Activated T-cell treated with anti-CD3 and anti-CD28 coated beads, Interleukin-2, amount 50 U/mL, for 48 hours (primary cell): ENCODE measurements at places on chromosomes 13 and 19.

- DNase-seq, result no peak
Measured at GRCh38 chr19:33879818-33880575, 83.3 kb downstream of the KCTD15 start.

DNA sequence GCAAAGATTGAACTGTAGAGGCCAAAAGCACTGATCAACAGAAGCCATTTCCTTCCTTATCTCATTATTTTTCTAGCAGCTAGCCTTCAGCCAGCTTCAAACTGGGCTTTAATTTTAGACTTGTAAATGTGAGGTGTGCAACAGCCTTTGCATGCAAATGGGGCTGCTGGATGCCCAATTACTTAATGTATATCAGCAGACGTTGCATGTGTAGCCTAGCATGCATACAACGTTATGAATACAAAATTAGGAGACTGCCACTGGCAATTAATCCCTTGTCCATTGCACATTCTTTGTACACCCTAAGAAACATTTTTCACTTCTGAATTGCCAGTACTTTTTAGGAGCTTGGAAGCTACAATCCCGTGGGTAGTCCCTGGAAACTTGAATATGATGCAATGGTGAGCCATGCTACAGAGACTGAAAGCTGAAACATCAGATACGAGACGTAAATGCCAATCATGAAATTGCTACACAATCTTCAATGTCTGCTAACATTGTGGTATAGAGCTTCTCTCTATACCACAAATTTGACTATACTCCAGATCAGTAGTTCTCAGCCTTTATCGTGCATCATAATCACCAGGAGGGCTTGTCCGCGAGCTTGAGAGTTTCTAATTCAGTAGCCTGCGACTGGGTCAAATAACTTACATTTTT lies 20.2 kb downstream of the EPSTI1 start:
- DNase-seq, result no peak

DNA sequence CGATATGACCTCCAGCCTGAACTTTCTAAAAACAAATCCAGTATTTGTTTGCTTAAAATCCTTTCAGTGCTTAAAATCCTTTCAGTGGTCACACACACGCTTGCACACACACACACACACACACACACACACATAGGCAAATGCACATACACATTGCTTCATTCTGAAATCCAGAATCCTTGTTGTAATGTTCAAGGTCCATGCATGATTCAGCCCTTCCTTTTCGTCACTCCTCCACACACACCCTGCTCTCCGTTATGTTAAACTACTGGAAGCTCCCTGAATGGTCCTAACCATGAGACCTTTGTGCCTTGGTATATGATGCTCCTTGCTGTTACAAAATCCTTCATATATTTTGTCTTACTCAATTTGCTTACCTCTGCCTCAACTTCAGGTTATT lies 44.9 kb downstream of the SERTM1 start:
- no peak for DNase-seq

- no peak for DNase-seq
Measured at GRCh38 chr13:59230484-59231264, 933.1 kb downstream of the DIAPH3 start.

GRCh38 chr13:97241761-97242160 lies 19.6 kb downstream of the MBNL2 start:
- no peak for DNase-seq

DNA sequence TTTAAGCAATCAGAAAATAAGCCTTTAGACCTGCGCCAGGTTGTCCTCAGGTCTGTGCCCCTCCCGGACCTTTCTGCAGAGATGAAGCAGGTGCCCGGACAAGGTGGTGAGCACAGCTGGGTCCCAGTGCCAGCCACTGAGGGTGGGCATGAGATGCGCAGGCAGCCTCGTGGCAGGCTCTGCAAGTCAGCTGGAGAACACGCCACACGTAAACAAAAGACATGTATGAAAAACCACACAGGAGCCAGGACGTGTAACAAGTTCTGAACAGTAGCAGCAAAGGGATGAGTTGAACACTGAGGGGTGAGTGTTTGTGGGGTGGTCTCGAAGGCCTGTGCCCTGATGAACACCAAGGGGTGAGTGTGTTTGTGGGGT lies 68.8 kb upstream of the MCF2L start:
- DNase-seq, result no peak
